ENCODE measurements at places on chromosomes 1 and 21.

DNA sequence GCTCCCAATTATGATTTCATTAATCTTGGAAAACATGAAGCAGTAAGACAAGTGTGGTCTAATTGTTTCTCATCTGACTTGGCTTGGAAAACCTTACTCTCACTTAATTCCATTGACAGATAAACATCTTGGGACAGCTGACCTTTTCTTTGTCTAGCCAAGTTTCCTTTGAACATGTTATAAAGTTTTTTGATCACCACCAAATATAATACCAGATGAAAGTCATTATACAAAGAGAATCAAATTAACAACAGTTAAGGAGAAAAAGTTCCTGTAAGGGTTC is 50.2 kb downstream of the ALG14 start:
- no peak for DNase-seq

- no peak for DNase-seq
These were observed 42.9 kb downstream of the KCNJ15 start for GRCh38 chr21:38299671-38300070.

- DNase-seq: no peak
These were observed 17.7 kb downstream of the CLDN17 start for GRCh38 chr21:30148906-30149305.

GRCh38 chr1:248779350-248779749 is 23.8 kb upstream of the LYPD8 start:
- no peak for DNase-seq

GRCh38 chr1:116777831-116778830 is 23.9 kb downstream of the CD2 start:
- DNase-seq: peak; percentile 74

DNA sequence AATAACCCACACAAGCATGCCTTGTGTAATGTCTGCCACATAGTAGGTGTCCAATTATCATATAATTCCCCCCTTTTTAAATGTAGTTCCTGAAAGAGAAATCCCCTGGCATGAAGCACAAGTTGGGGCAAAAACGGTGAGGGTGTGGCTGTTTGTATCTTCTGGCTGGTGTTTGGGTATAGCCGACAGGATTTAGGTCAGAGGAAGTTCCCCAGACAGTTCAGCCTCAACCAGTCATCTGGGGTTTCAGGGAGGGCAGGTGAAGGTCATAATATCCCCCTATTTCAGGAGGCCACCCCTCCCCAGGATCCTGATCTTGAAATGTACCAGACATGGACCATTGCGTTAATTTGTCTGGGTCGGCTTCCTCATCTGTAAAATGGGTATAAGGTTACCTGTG is 29.1 kb upstream of the JUN start:
- DNase-seq: no peak

- DNase-seq: no peak
These were observed 17.0 kb downstream of the ZNF697 start for GRCh38 chr1:119631086-119631432.

DNA sequence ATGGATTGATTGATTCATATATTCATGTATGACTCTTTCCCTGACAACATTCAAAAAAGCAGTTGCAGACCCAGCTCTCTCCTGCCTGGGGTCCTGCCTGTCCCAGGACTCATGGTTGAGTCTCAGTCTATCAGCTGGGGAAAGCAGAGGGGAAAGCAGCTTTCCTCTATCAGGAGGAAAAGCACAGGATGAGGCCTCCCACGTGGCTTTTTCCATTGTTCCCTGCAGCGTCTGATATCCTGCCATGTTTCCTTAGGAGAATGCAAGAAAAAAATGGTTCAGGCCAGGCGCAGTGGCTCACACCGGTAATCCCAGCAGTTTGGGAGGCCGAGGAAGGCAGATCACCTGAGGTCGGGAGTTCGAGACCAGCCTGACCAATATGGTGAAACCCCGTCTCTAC is 133.0 kb upstream of the VAMP3 start:
- DNase-seq: no peak

DNA sequence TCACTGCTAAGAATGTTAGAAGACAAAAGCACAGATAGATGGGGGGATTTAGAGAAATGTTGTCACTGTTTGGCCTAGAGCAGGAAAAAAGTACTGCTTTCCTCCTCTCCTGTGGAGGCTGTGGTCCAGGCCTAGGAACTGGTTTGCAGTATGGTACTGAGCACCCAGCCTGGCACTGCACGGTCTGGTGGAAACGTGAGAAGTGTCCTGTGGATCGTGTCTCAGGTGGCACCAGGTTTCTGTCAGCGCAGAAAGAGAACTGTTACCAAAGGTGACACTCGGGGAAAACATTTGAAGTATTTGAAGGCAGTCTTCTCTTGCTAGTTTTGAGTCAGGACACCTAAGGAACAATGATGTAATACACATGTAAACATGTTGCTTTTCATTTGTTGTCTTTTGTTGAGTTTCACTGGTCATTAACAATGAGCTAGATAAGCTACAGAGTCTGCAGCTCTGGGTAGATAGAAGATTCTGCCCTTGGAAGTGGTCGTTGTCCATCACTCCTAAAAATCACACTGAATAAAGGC is 63.0 kb downstream of the B3GALNT2 start:
- DNase-seq: no peak

DNA sequence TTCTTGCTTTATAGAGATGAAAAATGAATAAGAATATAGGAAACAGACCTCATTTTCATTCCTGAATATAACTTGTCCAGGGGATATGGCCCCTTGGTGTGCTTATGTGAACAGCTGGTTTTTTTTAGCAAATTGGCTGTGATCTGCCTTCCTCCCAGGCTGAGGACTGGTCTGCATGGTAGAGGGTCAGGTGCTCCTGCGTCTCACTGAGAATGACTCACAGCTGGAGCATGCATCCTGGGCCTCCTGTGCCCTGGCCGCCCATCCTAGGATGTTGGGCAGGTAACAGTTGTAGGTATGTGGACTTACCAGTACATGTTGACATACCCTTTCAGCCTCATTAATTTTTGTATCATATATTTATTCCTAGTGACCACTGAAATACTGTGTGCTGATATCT is 29.8 kb downstream of the AGT start:
- DNase-seq: no peak

GRCh38 chr21:44456214-44456914 is 1.1 kb downstream of the LRRC3 start:
- no peak for DNase-seq

- no peak for DNase-seq
These were observed 65.1 kb upstream of the ATP1B1 start for GRCh38 chr1:169041366-169041765.

- no peak for DNase-seq
These were observed 261.2 kb downstream of the PTPRU start for GRCh38 chr1:29497395-29498125.

GRCh38 chr1:177067752-177068410 is 96.6 kb downstream of the ASTN1 start:
- DNase-seq: no peak

GRCh38 chr1:163171826-163172225 is 30.9 kb downstream of the RGS5 start:
- DNase-seq: peak; percentile 42

- DNase-seq: no peak
These were observed 15.0 kb downstream of the ITGB2 start for GRCh38 chr21:44905728-44906090.

GRCh38 chr1:2229911-2230731 is 2.0 kb downstream of the SKI start:
- peak; percentile 53 for DNase-seq

DNA sequence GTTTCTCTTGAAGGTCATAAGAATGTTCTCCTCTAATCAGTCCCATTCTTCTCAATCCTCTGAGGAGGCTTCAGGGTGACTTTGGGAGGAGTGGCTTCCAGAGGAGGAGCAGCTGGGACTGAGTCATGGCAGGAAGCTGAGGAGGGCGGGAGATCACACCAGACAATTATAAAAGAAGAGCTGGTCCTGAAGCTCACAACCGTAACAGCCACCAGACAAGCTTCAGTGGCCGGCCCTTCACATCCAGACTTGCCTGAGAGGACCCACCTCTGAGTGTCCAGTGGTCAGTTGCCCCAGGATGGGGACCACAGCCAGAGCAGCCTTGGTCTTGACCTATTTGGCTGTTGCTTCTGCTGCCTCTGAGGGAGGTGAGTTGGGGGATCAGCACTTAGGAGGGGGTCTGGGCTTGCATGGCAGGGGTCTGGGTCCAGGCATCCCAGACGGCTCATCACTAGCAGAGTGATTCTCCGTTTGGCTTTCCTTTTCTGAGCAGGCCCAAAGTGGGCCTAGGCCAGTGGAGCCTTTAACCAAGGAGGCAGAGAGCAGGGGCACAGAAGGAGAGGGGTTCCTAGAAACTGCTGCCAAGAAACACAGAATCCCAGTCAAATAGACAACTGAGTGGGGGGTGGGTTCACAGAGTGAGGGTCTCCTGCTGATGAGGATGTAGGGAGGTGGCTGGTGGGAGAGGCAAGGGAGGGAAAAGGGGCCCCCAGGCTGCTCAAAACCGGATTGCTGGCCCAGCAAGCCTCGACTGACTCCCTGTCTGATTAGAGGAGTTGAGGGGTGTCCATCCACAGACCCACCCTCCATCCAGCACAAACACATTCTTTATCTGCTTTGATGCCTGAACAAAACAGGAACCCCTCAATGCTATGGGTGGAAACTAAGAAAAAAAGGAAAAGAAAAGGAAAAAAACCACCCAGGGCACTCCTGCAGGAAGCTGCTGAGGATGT is at the start of gene ECM1:
Gene ECM1 (plus strand): TSS at position 198 of the 953 bp plus-strand sequence. CDS start 101 bp downstream, at position 299.
- peak; percentile 86 for DNase-seq

DNA sequence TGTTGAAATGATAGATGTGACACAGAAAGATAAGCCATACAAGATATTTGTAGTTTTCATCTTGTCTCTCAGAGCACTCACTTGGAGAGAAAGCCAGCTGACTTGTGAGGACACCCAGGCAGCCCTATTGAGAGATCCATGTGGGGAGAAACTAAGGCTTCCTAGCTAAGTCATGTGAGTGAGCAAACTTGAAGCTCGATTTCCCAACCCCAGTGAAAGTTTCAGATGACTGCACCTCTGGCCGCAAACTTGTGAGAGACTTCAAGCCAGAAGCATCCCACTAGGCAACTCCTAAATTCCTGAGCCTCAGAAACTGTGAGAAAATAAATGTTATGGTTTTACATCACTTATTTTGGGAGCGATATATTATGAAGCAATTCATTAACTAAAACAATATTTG is 832.3 kb downstream of the LTN1 start:
- peak; percentile 13 for DNase-seq

GRCh38 chr1:180837020-180837419 is 75.7 kb upstream of the KIAA1614 start:
- DNase-seq: no peak

GRCh38 chr21:27528697-27529096 is 561.8 kb upstream of the ADAMTS5 start:
- DNase-seq: no peak
